CD4-positive, alpha-beta memory T cell (primary cell): ENCODE measurements at places on chromosomes 5 and 9. TPM values are rescaled to one million over a fixed set of nuclear protein-coding genes. Genes with fewer than 3 reads are reported as not detected.

DNA sequence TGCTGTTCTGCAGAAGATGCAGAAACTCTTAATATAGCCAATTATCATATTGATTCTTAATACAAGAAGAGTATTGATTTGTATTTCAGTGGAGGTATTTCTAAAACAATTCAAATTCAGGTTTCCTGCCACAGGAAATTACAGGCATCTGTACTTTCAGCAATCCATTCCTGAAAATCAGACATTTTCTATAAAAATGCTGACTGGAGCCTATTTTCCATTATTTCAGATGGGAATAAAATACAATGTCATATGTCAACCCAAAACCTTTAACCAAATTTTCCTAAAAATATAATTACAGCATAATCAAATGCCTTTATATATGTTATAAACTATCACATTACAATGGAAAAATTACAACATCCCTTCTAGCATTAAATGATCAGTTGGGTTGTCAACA is 131.5 kb downstream of the MELK start:
- no peak for DNase-seq

GALNT10 gene
- 9.6 TPM for polyA plus RNA-seq

HSDL2 gene
- polyA plus RNA-seq: 21.7 TPM

- DNase-seq: no peak
Measured at GRCh38 chr5:127951791-127952190, 131.8 kb upstream of the SLC12A2 start.

PCDHGA6 gene
- 0.03 TPM for polyA plus RNA-seq

DNA sequence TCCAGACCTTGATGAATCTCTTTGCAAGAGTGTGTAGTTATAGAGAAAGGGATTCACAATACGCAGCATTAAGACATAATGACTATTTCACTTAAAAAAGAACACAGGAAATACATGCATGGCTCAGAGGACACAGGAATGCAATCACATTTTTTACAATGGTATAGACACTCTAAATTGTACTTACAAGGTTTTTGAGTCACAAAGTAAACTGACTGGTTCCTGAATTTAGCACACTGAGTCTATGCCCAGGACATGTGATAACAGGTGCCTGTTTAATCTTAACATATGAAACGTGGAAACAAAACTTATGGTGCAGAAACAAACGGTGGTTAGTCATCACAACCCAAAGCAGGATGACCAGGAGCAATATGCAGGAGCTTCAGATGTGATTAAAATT is 6.7 kb downstream of the EPB41L4A start:
- no peak for DNase-seq

SLC12A7 gene
- polyA plus RNA-seq: 11.7 TPM

- DNase-seq: no peak
Measured at GRCh38 chr9:108069991-108070390, 580.4 kb upstream of the KLF4 start.

- no peak for DNase-seq
Measured at GRCh38 chr5:157672976-157673375, 1.6 kb downstream of the C5orf52 start.

DNA sequence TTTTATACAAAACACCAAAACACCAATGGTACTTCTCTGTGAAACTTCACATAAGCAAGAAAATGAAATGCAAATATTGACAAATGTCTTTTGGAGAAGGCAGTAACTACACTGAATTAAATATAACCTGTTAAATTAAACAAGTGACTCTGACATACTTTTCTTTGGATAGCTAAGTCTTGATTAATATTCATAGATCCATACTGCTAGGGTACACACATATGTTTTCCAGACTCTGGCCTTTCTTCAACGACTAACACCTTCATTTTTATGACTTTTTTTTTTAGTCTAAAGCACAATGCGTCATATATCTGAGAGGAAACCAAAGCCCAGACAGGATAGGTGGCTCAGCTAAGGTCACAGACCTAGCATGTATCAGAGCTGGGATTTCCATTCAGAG is 263.7 kb downstream of the TENT4A start:
- no peak for DNase-seq

GRCh38 chr5:178314061-178314660 is 81.6 kb upstream of the PHYKPL start:
- DNase-seq: no peak

DNA sequence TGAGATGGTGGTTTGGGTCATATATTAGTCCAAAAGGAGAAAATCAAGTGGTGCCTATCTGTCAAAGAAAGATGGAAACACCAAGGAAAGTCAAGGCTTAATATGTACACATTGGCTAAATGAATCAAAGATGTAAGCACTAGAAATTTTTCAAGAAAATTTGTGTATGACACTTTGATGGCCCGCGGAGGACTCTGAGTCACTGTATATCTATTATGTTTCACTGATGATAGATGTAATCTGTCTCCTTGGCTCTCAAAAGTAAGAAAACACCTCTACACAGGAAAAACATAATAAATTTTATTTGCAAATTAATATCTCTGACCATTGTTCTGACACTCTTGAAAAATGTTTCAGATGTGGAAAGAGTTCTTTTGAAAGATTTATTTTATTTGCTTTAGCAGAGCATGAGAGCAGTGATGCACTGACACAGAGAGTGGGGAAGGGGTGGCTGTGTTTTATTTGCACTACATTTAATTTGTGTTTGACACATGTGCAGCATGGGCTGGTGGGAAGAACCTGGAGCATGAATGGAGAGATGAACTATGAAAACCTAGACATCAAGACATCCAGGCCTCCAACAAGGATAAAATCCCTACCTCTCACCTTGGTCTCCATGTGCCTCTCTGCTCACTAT is 180.8 kb upstream of the GAS1 start:
- DNase-seq: no peak

GRCh38 chr9:124220946-124221451 is 36.8 kb upstream of the NEK6 start:
- no peak for DNase-seq

DNA sequence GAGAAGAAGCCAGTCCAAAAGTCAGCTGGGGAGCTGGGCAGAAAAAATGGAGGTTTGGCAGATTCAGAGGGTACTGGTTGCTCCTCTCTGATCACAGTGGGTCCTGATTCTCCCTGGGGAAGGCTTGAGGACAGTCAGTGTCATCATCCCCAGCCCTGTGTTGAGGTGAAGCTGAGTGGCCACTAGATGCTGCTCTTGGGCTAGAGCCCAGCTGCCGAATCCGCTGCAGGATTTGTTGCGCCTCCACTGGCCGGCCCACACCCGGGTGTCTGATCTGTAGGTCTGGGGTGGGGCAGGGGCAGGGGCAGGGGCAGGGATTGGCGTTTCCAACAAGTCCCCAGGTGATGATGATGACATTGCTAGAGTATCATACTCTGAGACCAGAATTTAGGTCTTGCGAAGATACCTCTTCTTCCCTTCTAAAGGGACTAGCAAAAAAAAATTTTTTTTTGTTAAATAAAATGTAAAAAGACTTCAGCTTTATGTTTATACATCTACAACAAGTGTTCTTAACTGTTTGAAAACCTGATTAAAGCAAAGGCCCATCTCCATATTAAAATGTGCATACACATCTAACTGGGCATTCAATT is 106.8 kb downstream of the PDE6A start:
- no peak for DNase-seq

DNA sequence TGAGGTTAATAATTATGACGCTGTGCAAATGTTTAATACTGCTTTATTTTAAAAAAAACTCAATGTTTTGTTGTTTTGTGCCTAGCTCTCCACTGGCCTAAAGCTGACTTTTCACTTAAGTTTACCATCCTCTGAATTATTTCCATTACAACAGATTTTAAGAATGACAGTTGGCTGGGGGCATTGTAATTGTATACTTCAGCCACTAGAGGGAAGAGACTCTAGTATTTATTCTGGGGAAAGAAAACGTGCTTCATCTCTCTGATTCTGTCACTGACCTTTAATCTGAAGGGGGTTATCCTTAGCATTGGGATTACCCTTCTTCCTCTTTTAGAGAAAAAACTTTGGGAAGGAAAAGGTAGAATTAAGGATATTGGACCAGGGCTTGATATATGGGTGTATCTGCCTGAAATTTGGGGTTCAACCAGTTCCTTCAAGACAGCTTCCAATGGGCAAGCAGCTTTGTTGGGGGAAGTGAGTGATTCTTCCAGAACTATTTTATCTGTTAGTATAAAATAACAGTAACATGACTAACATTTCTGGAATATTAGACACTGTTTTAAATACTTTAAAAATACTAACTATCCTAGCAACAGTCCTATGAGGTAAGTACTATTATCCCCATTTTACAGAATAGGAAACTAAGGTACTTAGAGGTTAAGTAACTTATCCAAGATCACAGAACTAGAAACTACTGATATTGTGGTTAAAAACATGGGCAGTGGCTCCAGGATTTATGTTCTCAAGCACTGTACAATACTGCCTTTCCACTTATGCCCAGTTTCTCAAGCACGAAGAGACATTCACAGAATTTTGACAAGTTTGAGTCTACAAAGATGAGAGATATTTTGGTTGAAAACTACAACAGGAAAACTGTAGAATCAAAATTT is 208.4 kb downstream of the CD180 start:
- peak; percentile 32 for DNase-seq

DNA sequence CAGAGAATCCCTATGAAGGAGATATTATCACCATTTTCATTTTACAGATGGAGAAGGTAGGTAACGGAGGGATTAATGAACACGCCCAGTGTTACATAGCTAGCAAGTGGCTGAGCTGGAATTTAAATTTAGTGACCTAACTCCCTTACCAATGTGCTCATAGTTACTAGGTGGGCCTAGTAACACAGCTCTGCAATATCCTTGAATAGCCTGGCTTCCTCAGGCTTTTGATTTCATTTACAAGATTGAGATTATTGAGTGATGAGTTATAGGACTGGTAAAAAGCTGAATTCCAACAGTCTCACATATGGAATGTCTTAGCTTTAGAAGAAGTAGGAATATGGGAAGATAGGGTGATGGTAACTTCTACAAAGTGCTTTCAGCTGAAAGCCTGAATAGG is 336.3 kb upstream of the KIF2A start:
- no peak for DNase-seq

- no peak for DNase-seq
Measured at GRCh38 chr5:74490814-74491213, 149.7 kb downstream of the ENC1 start.

DNA sequence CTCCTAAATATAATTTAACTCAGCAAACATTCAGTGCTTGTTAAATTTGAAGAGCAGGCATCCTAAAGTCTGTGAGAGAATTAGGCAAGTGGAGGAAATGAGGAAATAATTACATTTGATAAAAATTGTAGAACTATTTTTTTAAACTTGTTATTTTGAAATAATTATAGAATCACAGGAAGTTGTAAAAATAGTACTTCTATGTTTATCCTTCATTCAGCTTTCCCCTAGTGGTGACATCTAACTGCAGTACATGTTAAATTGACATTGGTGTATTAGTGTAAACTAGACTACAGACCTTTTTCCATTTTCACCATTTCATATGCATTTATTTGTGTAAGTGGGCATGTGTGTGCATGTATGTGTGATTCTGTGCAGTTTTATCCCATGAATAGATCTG is 51.6 kb downstream of the F2RL2 start:
- no peak for DNase-seq

ZSWIM6 gene
- polyA plus RNA-seq: 0.68 TPM

PHYHD1 gene
- not detected for polyA plus RNA-seq
